ENCODE measurements at places on chromosomes 2 and 18.

GRCh38 chr2:121527009-121527682, 3.5 kb upstream of the RNU4ATAC start:
- no peak for DNase-seq

GRCh38 chr2:101047075-101047766, 45.1 kb downstream of the RPL31 start:
- DNase-seq = no peak

DNA sequence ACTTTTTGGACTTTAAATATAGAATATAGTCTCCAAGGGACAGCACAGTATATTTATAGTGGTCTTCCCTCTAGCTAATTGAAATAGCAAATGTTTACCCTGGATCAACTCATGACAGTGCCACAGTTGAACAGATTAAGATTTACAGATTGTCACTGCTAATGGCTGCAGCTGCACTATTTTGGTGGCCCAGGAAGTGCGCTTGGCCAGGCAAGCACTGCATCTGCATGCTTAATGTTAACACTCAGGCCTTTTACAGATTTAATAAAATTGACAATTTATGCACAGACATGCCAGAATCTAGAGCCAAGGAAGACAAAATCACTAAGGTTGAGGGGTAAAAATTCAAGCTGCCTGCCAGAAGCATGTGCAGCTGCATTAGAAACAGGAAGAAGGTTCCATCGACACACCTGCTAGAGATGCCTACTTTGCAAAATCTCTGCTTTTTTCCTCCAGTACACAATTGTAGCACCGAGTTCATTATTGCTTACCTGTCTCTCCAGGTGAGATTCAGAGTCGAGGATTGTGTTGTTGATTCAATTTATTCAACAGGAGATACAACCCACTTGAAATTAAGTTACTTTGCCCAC, 1042.3 kb upstream of the NRXN1 start:
- no peak for DNase-seq

DNA sequence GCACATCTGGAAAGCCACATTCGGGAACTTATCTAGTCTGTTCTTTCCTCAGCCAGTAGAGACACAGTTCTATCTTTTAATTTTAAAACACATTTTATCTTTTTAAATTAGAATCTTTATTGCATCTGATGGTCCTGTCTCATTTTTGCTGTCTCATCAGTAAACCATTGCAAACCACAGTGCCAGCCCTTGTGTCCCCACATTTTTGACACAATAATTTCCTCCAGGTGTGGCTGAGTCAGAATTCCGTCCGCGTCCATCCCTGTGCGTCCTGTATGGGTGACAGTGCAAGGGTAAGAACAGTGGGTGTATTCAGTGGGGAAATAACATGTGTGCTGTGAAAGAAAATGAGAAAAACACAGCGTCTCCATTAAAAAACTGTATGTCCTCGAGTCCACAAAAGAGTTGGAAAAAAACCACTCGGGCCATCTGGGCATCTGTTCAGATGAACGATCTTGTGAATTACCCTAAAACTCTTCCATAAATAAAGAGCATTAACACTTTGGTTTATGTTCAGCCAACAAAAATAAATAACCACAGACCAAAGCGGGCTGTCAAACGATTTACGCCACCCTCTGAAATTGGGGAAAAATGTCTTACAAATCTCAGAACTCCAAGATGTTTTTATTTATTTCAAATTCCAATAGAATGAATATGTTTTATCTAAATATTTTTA, 137.3 kb downstream of the ZNF516 start:
- no peak for DNase-seq

DNA sequence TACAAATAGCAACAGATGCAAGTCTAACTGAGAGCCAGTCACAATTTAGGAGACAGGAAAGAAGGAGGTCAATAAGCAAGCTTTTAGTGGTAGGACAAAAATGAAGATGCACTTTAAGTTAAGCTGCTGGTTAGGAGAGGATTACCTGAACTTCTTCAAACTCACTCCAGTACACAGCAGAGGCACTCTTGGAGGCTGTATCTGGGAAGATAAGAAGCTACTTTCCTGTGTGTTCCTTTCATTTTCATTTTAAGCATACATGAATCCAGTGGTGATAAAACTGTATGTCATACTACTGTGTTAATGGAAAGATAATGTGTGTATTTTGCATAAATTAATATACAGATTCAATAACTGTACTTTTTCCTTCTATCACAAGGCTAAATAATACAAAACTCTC, 49.6 kb downstream of the HYCC2 start:
- no peak for DNase-seq

GRCh38 chr2:143078104-143078503, 51.1 kb upstream of the ARHGAP15 start:
- no peak for DNase-seq

GRCh38 chr2:10564876-10565445, 116.8 kb upstream of the ODC1 start:
- DNase-seq = no peak

- no peak for DNase-seq
Measured at GRCh38 chr2:207238831-207239701, 73.3 kb upstream of the KLF7 start.

DNA sequence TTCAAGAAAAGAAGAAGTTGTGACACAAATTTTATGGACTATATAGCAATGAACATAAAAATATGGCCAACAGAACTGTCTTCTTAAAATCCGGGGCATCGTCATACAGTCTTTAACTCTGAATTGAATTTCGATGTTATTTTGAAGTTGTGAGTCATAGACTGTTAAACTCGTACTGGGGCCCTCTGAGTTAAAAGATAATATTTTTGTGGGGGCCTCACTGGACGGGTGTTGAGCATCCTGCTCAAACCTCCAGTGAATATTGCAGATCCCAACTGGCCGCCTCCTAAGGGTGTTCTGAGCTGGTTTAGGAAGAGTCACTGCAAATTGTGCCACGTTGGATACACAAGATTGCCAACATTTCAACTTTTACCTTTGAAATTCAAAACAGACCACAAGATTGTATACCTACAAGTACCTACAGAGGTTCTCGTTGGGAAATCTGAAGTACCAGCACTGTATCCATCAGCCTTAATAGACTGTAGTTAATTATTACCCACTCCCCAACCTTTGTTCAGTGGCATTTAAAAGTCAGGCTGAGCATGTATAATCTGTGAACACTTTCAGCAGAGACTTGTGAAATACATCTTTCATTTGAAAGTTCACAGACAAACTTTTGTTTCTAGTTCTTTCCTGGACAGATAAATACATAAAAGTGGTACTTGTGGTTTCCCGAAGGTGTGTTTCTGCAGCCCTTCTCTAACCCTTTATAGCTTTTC, 27.8 kb downstream of the KLHL23 start:
- DNase-seq = no peak

GRCh38 chr2:100237770-100238169, 84.5 kb downstream of the LONRF2 start:
- DNase-seq = no peak

DNA sequence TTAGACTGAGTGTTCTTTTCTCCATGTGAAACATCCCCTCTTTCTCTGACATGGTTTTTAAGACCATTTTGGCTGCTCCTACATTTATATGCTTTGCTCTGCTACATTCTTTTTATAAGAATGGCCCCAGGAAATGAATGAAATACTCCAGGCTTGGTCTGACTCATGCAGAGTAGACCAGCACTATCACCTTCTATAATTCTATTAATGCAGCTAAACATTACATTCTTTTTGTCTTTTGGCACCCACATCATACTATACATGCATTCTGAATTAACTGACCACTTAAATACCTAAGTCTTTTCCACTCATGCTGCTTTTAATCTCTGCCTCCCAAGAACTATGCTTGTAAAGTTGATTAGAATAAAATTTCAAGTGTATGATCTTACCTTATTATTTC, 94.1 kb downstream of the AAK1 start:
- DNase-seq = no peak

DNA sequence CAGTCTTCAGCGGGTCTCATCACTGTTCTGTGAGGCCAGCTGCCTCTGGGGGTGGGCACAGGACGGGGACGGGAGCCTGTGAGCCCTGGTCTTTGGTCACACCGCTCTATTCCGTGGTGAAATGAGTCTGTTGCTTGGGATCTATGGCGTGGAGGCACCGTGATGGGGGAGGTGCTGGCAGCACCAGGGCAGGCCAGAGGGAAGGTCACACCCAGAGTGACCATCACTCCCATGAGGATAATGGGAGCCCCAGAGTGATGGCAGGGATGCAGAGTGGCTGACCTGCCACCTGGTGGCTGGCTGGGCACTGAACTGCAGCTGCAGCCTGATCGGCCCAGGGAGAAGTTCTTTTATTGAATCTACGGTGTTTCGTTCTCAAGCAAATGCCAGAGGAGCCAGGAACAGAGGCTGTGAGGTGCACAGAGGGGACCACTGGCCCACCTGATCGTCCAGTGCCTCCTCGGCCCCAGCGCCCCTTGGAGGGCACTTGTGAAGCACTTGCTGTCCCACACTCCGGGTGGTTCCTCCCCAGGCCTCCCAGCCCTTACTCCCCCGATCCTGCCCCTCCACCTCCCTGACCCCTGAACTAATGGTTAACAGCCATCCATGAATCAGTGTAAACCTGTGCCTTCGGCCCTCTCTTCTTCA, 17.9 kb downstream of the KCNIP3 start:
- no peak for DNase-seq

DNA sequence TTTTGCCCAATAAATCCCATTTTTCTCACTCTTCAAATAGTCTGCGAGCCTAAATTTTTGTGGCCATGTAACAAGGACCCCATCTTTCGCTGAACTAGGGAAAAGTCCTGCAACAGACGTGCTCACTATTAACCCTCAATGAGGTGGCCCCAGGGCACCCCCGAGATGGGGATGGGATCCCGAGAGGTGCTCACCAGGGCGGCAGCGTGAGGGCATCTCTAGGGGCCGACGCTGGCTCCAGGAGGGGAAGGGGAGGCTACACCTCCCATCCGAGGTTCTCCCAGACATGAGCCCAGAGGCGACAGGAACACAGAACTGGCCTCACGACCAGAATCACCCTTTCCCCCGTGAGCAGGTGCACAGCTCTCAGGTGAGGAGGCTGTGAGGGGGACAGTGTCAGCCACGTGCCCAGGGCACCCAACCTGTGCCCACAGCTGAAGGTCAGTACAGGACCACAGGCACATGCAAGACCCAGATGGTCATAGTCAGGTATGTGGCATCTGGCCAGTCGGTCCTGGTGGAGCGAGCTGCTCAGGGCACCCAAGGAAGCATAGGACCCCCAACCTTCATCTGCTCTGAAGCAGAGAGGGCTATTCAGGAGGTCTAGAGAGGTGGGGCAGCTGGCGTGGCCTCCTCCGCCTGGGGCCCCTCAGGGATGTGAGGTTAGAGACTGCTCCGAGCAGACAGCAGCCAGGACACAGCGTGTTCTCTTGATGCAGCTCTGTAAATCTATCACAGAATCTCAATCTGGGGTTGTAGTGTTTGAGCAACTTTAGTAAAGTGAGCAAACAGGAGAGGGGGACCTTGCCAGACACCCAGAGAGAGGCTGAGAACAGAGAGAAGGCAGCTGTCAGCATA, 62.8 kb downstream of the PXDN start:
- DNase-seq = no peak

DNA sequence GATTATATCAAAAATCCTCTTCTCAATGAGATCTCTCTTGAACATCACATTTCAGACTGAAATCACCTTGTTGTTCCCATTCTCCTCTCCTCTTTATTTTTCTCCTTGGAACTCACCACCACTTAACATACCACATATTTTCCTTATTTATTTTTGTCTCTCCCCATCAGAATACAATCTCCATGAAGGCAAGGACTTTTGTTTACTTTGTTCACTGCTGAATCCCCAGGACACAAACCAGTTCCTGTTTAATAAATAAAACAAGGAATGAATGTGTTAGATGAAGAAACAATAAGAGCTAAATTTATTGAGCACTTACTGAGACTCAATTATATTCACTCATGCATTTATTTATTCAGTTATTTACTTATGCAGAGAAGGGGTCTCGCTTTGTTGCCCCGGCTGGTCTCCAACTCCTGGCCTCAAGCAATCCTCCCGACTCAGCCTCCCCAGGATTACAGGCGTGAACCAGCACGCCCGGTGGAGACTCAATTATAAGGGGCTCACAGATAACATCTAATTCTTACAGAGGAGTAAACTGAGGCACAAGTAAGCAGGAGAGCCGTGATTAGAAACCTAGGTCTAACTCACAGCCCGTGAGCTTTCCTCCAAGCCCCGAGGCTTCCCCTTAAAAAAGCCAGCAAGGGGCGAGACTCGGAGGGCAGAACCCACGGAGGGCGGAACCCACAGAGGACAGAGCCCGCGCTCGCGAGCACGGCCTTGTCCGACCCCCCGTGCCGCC, 616 bp upstream of the TAF1B start:
- DNase-seq = no peak

DNA sequence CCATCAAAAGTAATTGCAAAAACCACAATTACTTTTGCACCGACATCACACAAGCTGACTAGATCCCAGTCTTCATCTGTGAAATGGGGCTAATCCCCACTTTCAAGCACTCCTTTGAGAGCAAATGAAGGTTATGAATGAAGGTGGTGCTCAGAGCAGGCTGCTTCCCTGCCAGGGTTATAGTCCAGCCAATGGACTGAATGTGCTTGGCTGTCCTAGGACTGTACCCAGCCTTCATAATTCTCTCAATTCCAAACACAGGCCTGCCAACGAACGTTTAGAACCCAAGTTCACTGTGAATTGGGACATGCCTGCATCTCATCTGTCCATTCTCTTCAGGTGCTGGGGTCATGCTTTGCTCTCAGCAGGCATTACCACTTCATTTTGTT, 27.8 kb upstream of the ICOS start:
- DNase-seq = no peak

GRCh38 chr2:120952318-120952717, 216.7 kb downstream of the GLI2 start:
- no peak for DNase-seq

DNA sequence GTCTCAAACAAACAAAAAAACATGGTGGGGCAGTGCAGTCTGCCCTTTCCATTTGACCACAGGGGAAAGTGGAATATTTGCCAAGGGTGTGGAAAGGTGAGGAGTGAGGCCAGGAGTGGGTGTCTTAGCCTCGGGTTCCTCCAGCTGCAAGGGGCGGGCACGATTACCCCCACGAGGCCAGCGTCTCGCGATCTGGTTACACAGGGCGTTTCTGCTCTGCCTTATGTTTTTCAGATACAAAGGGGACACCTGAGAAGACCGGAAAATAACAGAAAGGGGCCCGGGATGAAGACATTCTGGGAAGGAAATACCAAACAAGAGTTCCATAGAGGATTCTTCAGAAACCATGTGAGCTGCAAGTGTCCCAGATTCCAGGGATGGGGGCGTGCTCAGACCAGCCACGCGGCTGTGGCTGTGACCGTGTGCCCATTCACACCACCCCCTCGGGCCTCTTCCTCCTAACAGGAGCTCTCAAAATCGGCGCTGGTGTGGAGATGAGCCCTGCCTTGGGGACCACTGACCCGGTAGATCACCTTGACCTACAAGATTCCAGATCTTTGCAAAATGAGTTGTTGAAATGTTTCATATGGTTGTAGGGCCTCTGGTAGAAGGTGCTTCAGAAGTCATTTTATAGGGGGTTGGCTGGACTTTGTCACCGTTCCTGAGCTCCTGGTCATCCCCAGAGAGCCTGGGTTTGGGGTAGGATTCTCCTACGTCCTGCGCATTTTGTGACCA, 34.2 kb downstream of the FAM178B start:
- DNase-seq = no peak

Measured in stimulated activated CD8-positive, alpha-beta memory T cell treated with anti-CD3 and anti-CD28 coated beads, Interleukin-4, amount 100 ng/mL, for 4 hours (primary cell).